ENCODE measurements at places on chromosomes 2 and 18.

DNA sequence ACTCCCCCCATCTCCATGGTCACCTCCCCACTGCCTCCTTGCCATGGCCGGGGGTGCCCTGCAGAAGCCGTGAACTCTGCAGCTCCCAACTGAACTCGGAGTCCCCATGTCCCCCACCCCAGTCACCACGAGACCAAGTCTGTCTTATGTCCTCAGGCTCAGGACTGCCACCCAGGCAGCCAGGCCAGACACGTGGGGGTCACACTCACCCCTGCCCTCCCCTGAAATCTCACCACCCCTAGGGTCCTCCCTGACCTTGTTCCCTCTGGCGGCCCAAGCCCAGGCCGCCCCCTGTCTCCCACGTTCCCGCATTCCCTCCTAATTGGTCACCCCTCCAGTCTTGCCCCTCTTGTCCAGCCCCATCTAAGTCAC is 11.0 kb downstream of the AQP12A start:
- DNase-seq, result no peak

DNA sequence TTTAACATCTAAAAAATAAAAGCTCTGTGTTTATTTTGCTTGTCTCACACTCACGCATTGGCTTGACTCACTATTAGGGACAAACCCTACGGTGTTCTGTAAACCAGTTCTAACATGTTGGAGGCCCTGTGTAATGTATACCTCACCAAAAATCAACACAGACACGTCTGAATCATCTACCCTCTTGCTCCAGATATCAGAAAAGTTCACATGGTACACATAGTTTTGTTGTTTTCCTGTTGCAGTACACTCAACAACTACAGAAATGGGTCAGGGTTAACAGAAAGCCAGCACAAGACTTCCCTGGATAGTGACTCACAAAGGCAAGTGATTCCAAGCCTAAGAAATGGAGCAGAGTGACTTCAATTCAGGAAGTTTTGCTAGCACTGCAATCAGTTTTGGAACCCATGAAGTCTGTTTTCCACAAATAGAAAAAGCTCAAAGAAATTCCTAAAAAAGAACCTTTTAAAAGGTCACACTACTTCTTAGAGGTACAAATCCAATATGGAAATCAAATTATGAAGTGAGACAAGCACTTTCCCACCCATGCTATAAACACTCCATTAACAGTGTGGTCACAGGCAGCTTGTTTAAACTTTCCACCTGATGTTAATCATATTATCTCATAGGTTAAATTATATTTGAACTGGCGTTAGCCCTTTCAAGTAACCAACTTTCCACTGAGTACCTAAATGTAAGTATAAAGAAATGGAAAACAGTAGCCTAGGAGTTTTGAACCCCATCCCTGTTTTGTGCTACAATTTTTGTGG is 87.4 kb downstream of the GAREM1 start:
- DNase-seq, result no peak

DNA sequence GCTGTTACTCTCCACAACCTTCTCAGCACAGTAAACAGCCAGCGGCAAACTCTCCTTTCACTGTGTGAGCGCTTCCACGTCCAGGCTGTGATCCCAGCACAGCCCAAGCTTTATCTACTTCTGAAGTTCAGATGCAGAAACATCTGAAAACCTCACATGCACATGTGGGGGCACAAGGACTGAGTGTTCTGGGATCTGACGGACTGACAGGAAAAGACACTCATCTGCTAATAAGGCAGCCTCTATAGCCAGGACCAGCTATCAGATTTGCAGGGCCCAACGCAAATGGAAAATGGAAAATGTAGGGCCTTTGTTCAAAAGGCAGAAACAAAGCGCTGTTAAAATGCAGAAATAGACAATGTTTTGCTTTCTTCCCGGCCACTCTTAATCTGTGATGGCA is 133.8 kb upstream of the ARHGAP28 start:
- no peak for DNase-seq

GRCh38 chr2:120984452-120985173 is 248.9 kb downstream of the GLI2 start:
- no peak for DNase-seq

- no peak for DNase-seq
Observed at GRCh38 chr2:83567551-83567950, 891.5 kb downstream of the SUCLG1 start.

DNA sequence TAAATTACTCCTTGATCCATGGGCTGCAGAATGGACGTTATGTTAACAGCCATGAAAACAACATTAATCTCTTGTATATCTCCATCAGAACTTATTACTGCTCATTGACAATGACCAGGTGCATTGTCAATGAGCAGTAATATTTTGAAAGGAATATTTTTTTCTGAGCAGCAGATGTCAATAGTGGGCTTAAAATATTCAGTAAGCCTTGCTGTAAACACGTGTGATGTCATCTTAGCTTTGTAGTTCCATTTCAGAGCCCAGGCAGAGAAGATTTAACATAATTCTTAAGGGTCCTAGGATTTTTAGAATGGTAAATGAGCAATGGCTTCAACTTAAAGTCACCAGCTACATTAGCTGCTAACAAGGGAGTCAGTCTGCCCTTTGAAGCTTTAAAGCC is 26.6 kb downstream of the CFAP210 start:
- no peak for DNase-seq

- no peak for DNase-seq
Observed at GRCh38 chr2:105842555-105842954, 97.8 kb downstream of the NCK2 start.

DNA sequence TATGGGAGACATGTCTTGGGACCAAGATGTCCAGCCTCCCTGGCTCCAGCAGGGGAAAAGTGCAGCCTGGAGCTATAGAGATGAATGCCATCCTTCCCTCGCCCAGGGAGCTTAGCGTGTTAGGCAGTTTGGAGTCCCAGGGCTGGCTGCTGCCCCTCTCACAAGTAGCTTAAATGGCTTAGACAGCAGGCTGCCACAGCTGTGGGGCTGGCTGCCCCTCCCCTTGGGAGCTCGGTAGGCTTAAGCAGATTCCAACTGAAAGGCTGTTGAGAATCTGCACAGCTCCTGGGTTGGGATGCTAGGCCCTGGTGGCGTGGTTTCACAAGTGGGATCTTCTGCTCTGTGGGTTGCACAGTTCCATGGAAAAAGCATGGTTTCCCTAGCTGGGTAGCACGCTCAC is 940.5 kb upstream of the DDX18 start:
- DNase-seq, result no peak

- DNase-seq, result no peak
Observed at GRCh38 chr2:239657992-239658391, 257.2 kb upstream of the HDAC4 start.

GRCh38 chr2:21228041-21228895 is 104.5 kb downstream of the TDRD15 start:
- no peak for DNase-seq

DNA sequence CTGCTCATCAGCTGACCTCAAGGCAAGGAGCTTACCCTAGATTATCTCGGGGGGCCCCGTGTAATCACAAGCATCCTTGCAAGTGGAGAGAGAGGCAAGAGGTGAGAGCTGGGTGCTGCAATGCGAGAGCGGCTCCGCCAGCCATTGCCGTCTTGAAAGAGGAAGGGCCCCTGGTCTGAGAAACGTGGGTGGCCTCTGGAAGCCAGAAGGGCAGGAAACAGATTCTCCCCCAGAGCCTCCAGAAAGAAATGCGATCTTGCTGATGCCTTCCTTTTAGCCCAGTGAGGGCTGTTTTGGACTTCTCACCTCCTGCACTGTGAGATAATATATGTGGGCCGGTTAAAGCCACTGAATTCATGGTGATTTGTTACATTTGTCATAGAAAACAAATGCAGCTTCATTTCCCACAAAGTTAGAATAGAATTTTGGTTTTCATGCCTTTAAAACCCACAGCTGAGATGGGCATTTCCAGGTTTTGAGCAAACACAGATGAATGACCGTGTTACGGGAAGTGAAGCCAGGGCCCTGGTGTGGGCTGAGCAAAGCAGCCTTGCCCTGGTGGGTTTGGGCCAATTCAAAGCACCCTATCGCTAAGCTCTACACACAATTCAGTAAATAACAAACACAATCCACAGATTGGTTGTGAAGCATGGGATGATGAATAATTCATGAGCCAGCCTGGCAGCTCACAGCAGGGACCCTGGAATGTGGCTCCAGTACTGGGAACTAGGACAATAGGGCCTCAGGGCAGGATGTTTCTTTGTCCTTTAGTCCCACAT is 319.9 kb upstream of the HS6ST1 start:
- no peak for DNase-seq

DNA sequence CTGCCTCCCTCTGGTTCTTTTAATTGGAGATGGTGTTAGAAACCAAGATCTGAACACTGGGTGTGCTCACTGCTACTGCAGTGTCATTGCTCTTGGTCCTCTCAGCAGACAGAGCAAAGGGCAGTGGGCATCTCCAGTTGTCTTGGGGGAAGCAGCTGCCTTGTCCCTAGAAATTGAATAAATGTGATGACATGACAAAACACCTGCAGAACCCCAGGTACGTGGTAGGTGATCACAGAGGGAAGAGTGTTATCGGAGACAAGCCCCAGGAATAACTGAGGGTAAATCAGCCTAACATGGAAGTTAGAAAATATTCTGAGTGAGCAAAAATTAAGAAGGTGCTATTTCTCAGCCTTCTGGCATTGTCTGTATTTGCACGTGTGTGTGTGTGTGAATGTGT is 311.9 kb upstream of the HDAC4 start:
- DNase-seq, result no peak

GRCh38 chr18:54777118-54777791 is 51.0 kb upstream of the RAB27B start:
- no peak for DNase-seq

DNA sequence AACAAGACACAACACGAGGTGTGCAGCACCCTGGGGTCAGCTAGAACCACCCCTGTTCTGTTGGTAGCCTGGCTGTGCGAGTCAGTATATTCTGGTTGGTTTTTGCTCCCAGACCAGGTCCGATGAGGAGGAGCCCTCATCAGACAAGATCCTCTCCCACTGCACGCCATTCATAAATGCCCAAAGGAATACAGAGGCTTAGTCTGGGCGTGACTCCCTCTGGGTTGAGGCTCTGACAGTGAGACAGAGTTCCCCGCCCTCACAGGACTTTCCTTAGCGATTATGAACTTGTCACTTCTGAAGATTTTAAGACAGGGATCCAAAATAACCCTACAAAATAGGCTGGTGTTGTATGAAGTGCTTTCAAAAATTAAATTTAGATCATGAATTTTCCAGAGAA is 85.5 kb upstream of the MC2R start:
- no peak for DNase-seq

GRCh38 chr2:129479892-129480291 is 499.6 kb upstream of the RAB6C start:
- DNase-seq, result no peak

GRCh38 chr2:238097201-238097987 is 2.7 kb upstream of the ESPNL start:
- DNase-seq, result no peak

- no peak for DNase-seq
Observed at GRCh38 chr2:5777131-5777535, 84.9 kb downstream of the SOX11 start.

DNA sequence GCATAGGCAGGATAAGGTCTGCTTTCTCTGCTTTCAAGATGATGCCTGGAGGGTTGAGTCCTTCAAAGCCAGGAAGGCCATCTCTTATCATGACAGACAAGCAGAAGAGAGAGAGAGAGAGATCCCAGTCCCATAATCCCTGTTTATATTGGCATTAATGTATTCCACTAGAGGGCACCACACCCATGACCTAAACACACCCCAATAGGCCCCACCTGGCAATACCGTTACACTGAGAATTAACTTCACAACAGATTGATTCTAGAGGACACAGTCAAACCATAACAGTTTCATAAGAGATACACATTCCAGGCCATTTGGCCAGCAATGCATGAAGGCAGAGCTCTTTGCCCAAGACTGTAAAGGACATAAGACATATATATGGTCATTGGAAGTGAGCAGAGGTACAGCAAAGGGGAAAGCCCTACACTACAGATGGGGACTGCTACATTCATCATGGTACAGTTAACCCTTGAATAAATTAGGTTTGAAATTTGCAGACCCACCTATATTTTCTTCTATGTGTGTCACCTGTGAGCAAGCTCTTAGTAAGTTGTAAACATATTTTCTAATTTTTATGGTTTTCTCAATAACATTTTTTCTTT is 1516.1 kb downstream of the RPIA start:
- no peak for DNase-seq

DNA sequence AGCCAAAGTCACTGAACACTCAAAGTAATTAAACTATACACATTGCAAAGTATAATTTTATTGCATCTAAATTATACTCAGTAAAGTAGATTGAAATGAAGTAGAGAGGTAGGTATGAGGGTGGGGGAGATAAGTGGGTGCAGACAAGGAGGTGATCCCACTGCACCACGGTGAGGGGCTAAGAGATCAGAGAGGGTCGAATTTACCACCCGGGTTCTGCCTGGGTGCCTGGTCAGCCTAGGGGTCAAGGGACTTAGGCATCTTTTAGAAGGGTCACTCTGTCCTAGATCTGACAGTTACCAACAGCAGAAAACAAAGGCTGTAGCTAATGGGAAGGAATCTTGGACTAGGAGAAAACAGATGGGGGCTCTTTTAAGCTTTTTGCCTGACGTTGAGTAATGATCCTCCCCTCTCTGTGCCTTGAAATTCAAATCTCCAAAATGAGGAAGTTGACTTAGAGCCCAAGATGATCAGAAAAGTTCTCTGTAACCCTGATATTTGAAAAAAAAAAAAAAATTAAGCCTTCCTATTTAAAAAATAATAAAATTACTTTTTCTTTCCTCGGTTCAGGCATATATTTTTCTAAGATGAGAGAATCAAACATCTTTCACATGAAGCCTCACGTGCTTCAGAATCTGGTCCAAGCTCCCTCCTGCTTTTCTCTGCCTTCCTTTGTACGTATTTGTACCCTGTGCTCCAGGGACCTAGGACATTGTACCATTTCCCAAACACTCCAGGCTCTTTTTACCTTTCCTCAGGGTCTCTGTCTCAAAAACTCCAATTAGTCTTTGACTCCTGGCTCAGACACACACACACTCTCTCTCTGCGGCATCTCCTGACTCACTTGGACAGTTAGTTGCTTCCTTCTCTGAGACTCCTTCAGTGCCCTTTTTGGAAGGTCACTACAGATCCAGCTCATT is 353.9 kb downstream of the CYRIA start:
- DNase-seq, result no peak

- no peak for DNase-seq
Observed at GRCh38 chr18:55627007-55627406, 39.0 kb upstream of the TCF4 start.

GRCh38 chr18:27202741-27203140 is 17.6 kb upstream of the CHST9 start:
- no peak for DNase-seq

GRCh38 chr2:164779383-164780057 is 62.1 kb downstream of the COBLL1 start:
- no peak for DNase-seq

GRCh38 chr2:59277671-59278070 is 1036.5 kb upstream of the FANCL start:
- no peak for DNase-seq

GRCh38 chr2:96683972-96684820 is 41.6 kb downstream of the FER1L5 start:
- DNase-seq, result no peak

DNA sequence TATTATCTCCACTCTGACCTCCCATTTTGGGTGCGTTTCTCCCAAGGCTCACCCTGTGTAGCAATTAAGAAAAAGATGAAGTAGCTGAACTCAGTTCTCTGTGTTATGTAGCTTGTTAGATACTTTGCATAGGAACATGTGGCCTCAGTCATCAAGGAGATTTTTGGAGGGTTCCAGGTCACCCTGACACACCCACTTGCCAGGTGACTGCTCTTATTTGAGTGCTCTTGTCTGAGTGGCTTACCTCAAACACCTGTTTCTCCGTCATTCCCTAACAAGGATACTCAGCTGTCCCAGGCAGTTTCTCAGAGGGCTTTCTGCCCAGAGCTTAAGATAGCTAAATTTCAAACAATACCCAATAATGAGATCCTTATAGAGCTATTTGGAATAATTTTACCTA is 577.2 kb upstream of the HNMT start:
- no peak for DNase-seq
